ENCODE measurements at places on chromosomes 6 and 20. TPM values are rescaled to one million over a fixed set of nuclear protein-coding genes. Genes with fewer than 3 reads are reported as not detected.

GRCh38 chr20:54047048-54047447 lies 23.3 kb downstream of the BCAS1 start:
- DNase-seq, result no peak

DNA sequence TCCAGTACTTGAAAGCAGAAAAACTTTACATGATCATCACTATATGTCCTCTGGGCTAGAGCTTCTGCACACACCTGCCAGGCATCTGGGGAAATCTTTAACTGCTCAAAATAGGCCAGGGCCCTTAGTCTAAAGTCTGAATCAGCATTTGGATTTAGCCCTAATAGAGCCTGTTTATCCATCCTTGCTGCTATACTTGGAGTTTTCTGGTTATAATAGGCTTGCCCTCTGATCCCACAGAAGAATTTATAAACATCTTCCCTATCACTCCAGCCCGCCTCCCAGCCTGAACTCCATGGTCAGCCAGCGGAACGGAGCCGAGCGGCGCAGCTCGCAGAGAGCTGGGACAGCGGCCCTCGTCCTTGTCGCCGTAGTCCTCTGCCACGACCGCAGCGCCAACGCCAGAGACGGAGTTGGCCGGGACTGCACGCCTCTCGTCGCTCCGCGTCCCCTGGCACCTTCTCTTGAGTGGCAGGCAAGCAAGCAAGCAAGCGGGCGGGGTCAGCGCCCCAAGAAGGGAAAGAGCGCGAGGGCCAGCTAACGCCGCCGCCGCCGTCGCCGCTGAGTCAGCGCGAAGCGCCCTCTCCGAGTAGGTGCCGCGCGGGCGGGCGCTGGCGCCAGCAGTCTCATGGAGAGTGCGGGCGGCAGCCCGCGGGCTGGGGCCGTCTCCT lies 25.4 kb upstream of the ASIP start:
- peak; percentile 62 for DNase-seq

DNA sequence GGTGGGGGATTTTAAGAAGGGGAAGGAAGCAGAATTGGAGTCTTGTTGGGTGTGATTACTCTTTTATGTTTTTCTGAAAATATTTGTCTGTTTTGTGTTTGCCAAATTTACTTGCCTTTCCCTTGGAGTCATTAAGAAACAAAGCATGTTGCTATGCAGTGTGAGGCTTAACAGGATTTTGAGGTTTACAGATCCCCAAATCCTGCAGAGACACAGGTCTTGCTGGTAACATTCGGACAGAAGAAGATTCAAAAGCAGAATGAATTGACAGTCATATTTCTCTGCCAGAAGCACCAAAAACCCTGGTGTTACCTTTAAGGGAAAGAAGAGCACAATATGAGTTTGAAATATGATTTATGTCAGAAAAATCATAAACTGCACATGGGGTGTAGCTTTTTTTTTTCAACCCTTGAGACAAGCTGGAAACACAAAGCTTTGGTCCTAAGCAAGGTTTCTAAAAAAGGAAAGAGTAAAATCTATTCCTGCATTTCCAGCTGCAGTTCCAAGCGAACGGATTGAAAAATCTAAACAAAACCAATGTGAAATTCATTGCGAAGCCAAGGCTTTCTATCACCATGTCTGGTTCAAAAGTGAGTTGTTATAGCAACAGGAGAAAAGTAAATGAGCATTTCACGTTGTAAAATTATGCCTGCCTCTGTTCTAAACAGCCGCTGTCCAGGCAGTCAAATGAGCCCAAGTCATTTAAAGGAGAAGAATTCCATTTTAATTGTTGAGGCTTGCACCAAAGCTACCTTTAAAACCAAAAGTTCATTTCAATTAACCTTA lies 358.9 kb upstream of the SASH1 start:
- no peak for DNase-seq

GRCh38 chr20:60001108-60001507 lies 42.9 kb downstream of the CDH26 start:
- no peak for DNase-seq

EYS gene
- total RNA-seq, result not detected

GRCh38 chr6:317448-318144 lies 25.3 kb downstream of the DUSP22 start:
- DNase-seq, result no peak
